Bronchial epithelial cell (primary cell): ENCODE measurements at places on chromosomes 13 and 19.

GRCh38 chr13:26230703-26231102 lies 8.6 kb upstream of the RNF6 start:
- DNase-seq = no peak

- no peak for DNase-seq
These were observed 31.2 kb downstream of the ZNF536 start for GRCh38 chr19:30403203-30403985.

DNA sequence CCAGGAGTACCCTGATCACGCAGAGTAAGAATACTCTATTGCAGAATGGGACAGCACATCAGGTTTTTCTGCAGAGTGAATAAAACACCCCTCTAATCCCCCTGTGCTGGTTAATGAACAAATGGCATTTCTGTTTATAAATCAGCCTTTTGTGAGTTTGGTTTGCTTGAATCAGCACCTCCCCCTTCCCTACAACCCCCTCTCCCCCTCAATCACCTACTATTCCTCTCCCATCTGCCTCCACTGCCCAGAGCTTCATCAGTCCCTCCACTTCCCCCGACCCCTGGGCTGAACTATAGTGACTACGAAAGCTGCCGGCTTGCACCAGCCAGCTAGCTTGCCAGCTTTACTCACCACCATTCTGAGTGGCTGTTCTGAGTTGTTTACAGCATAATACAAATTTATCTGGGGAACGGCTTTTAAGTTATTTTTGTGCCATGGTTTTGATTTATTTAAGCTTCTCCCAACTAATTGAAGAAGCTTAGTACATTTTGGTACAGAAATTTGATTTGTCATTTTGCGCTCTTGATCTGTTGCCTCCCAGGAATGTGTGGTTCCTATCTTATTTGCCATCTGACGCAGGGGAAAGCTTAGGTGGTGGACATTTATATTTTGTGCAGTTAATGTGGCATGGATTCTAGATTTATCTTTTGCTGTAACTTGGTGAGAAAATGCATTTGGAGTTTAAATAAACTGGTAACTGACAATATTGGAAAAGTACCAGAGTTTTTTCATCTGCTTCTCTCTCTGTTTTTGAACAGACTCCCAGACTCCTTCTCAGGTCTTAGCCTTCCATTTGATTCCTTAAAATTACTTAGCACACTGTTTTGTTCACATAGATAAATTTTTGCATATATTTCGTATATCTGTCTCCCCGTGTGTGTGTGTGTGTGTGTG lies 41.7 kb upstream of the WDFY2 start:
- no peak for DNase-seq

DNA sequence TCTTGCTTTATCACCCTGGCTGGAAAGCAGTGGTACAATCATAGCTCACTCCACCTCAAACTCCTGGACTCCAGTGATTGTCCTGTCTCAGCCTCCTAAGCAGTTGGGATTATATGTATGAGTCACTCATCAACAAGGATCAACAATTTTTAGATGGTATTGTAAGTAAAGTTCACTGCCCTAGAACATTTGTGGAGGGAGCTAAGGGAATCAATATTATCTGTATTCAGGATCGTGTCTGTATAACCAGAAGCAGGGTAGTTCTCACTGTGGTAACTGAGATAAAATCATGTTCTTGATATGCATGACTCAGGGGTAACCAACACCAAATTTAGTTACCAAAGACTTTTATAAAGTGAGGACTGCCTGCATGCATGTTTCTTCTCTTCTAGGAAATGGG lies 27.0 kb downstream of the ZMYM5 start:
- peak; percentile 11 for DNase-seq

DNA sequence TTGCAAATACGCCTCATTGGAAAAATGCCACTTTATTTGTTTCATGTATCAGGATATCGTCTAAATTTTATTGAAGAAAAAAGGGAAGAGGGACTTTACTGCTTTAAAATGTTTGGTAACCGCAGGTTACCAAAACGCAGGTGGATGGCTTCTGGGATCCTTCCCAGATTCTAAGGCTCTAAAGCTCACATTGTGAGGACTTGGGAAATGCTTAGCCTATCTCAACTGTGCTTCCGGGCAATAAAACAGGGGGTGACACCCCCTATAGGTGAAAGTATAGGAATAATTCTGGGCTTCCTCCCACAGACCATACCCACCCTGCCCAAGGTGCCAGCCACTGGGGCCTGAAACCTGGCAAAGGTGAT lies 73.2 kb upstream of the IPO5 start:
- no peak for DNase-seq

DNA sequence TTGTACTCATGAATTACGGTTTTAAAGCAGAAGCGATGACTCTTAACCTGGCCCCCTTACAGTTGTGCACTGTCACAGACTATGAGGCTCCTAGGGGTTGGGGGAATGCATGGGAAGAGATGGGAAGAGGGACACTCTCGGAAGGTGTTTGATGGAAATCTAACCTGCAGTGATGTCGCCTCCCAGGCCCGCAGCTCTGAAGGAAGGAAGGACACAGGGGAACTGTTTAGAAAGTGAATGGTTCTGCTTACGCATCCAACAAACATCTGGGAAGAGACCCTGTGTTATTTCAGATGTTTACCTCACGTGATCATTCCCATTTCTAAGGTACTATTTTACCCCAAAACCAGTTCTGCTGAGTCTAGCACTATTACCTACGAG lies 48.0 kb upstream of the SLC7A9 start:
- no peak for DNase-seq

GRCh38 chr19:20422216-20423205 lies 143.1 kb downstream of the ZNF737 start:
- DNase-seq = no peak

DNA sequence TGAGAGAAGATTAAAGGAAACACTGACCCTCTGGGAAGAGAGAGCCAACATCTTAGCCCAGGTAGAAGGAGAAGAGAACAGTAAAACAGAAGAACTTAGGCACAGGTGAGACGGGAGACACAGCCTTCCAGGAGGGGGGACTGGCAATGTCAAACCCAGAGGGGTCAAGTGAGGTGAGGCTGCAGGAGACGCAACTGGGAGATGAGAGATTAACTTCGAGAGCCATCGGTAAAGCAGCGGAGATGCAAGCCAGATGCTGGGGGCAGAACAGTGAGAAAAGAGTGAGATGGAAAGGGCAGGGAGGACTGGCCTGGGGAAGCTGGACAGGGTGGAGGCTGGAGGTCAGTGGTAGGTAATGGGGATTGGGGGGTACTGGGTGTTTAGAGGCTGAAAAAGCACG lies 5.2 kb downstream of the INSR start:
- DNase-seq = no peak

GRCh38 chr19:38737281-38737865 lies 6.9 kb downstream of the CAPN12 start:
- DNase-seq = no peak

GRCh38 chr13:73040968-73041596 lies 17.7 kb upstream of the KLF5 start:
- DNase-seq = peak; percentile 38

DNA sequence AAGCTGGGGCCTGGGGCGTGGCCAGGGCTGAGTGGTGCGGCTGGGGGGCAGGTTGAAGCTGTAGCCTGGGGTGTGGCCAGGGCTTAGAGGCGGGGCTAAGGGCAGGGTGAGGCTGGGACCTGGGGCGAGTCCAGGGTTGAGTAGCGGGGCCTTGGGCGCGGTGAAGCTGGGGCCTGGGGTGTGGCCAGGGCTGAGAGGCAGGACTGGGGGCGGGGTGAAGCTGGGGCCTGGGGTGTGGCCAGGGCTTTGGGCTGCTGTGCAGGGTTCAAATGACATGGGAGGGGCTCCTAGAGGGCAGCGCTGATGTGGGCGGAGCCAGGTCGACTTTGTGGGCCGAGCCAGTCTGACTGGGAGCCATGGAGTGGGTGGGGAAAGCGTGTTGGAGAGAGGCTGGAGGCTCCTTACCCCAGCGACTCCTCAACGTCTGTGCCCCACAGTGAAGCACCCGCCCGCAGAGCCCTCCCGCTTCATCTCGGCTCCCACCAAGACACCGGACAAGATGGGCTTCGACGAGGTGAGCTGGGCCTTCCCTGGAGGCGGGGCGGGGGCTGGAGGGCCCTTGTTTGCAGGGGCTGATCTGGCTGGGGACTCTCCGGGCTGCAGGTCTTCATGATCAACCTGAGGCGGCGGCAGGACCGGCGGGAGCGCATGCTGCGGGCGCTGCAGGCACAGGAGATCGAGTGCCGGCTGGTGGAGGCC lies 21.5 kb downstream of the COLGALT1 start:
- peak; percentile 22 for DNase-seq

- no peak for DNase-seq
These were observed 15.2 kb downstream of the SAE1 start for GRCh38 chr19:47145639-47146486.

DNA sequence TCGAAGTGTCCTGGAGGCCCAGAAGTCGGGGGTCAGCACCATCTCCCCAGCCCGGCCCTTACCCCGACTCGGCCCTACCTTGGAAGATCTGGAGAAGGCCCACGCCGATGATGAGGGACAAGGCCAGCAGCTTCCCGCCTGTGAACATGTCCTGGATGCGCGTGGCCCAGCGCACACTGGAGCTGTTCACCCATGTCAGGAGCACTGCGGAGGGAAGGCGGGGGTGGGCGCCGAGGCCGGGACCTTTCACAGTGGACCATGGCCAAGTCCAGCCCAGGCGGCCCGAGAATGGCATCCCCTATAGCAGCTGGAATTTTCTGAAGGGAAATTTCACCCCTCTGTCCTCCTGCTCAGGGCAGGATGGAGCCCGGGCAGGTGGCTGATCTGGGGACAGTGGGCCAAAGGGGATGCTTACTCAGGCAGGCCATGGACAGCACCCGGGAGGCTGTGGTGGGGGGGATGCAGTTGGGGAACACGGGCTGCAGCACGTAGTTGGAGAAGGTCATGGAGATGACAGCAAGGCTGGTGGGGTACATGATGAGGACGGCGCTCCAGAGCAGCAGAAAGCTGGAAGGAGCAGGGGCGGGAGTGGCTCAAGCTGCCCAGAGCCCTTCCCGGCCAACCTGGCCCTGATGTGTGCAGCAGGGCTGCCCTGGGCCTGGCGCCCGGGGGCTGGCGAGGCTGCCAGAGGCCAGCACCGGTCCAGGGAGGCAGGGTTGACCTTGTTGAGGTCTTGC lies 13.0 kb downstream of the SLC7A10 start:
- no peak for DNase-seq

DNA sequence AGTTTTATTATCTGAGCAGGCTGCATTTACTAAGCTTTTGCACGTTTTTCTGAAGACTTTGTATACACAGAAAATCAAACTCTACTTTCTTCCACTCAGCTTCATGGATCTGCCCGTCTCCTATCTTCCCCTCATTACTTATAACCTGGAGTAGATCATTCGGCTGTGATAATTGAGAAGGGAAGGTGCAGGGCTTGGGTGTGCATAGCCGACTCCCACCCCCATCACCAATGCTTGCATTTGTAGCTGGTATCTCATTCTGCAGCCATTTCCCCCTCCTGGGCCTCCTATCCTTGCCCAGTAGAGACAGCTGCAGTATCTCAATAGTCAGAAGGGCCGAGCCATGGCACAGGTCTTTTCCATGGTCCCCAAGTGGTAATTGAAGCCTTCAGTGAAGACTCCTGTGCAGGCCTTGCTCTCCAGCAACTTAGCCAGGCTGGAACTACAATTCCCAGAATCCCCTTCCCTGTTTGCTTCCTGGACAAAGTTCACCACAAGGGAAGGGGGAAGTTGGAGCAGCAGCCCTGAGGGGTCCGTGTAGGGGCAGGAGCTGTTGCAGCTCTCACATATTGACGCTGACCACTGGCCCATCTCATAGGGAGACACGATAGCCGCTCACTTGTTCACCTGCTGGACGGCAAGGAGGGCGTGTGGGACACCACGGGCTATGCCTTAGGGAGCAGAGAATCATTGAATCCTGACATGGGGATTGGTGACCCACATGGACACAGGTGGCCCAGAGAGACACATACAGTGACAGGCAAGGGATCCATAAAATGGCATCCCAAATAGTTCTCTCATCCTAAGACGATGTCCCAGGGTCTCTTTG lies 2.1 kb upstream of the SIGLEC8 start:
- DNase-seq = no peak

DNA sequence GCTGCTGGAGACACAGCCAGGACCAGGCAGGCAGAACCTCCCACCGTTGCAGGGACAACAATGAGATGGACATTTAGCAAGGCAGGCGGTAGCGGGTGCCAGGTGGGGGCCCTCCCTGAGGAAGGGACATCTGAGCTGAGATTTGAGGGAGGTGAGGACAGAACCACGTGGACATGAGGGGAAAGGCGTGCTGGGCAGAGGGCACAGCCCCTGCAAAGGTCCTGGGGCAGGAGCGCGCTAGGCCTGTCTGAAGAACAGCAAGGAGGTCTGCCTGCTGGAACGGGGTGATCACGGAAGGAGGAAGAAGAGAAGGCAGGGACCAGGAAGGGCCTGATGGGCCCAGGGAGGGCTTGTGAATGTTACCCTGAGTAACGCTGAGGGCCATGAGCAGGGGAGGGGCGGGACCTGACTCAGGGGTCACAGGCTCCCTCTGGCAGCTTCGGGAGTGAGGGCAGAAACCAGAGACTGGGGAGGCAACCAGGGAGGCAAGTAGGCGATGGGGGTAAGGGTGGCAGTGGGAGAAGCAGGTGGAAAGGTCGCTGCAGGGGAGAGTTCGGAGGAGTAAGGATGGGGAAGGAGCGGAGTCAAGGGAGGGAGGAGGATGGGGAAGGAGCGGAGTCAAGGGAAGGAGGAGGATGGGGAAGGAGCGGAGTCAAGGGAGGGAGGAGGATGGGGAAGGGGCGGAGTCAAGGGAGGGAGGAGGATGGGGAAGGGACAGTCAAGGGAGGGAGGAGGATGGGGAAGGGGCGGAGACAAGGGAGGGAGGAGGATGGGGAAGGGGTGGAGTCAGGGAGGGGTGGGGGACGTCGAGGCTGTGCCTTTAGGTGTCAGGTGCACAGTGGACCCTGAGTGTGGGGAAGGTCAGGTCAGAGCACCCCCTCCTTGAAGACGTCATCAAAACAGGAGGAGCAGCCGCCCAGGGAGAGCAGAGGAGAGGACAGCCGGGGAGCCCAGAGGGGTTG lies 15.7 kb upstream of the B3GNT3 start:
- peak; percentile 63 for DNase-seq

DNA sequence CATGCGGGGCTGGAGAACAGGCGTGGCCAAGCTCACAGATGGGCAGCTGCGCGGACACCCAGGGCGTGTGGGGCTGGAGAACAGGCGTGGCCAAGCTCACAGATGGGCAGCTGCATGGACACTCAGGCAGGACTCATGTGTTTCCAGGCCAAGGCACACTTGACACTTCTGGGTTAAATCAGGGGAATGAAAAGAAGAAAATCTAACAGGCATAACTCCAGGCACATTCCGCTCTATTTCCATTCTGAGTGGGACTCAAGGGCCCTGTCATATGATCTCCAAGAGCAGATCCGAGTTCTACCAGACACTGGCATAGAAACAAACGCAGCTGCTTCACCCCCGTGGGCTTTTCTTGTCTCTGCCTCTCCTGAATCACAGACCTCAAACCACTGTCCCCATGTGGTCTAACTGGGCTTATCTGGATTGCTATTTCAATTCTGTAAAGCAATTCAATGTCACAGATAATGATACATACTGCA lies 17.4 kb upstream of the C13orf46 start:
- no peak for DNase-seq

- no peak for DNase-seq
These were observed 151.6 kb upstream of the FREM2 start for GRCh38 chr13:38535261-38535660.

- DNase-seq = no peak
These were observed 65.9 kb downstream of the CHST8 start for GRCh38 chr19:33687481-33688170.
